ENCODE measurements at places on chromosomes 1 and 21.
A peak's percentile ranks its signal among the peaks of the same experiment; 100 is the strongest.

- no peak for DNase-seq
These were observed 6.9 kb upstream of the LYST start for GRCh38 chr1:235873571-235873970.

DNA sequence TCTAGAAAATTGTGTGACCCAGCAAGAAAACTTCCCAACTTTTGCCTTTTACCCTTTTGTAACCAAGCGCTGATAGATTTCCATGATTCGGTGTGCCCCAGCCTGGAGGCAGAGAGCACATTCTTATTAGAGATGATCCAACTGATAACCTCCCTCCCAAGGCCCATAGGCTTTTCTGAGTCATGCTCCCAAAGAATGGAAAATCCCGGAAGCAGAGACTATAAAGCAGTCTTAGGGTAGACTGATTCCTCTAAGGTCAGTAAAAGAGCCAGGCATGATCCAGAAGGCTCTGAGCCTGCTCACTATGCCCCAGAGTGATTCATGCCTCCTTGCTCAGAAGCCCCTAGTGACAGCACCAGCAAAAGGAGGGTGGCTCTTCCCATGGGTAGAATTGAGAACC, 4.3 kb downstream of the CAMK1G start:
- DNase-seq: no peak

DNA sequence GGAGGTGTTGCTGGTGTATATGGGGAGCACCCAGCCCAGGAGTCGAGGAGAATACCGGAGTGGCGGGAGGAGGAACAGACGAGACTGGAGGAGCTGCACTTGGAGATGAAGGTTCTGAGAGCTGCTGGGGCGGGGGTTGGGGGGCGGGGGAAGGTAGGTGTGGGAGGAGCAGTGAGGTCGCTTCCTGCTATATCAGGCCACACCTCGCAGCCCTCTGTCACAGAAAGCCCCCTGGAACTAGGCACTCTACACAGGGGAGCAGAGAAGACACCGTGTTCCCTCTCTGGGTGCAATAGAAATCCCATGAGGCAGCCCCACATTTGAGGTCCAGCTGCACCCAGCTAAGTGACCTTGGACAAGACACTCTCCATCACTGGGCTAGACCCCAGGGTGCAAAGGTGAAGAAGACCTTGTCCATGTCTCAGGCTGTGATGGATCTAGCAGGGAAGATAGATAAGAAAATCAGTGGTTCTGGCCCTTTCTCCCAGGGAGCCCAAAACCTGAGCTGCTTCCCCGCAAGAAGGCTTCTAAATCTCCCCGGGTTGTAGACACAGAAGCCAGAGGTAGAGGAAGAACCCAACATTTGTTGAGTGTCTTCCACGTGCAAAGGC, 155.8 kb upstream of the EDN2 start:
- DNase-seq: no peak

DNA sequence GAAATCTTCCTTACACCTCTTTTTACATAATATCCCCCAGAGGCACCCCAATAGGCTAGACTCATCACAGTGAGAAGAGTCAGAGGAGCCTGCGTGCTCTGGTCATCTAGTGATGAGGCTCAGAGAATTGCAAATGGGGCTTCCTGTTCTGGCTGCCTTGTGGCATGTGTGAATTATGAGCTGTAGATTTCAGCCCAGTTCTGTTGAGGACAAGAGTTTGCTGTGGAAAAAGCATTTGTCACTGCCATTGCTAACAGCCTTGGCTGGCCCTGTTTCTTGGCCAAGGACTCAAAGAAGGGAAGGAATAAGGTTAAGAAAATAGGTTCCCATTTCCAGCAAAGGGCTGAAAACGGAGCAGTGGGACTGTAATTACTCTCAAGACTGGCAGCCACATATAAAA, 30.7 kb downstream of the MRAP start:
- no peak for DNase-seq

DNA sequence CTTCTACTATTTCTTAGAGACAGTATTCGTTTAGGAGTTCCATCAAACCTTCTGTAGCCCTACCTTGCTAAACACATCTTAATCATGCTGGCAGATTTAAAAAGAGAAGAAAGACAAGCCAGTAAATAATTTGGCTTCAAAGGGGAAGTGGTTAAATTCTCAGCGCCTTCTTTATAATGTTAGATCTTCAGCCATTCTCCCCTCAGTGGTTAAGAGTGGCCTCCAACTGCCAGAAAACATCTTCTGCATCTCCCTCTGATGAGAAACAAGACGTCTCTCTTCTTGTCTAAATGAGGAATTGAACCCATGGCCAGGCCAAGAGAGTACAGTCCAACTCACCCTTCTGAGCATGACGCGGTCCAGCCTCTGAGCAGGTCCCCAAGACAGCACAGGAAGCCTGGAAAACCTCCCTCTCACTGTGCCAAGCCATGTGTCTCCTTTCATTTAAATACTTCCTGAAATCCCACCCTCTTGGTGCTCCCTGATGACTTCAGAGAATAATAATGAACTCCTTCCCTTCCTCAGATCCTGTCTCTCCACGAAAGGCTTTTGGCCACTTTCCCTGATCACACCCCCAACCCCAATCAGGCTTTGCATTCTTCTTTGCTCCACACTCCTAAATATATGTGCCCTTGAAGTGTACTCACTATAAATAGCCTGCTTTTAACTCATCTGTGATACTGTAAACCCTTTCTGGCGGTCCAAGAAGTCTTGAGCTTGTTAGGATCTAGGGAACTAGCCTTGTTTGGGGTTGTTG, 16.4 kb upstream of the LRRC52 start:
- DNase-seq: peak; percentile 50
